Stimulated activated CD4-positive, alpha-beta T cell treated with anti-CD3 and anti-CD28 coated beads, TNF-alpha, amount 100 ng/mL, for 4 hours (primary cell): ENCODE measurements at places on chromosomes 3 and 15.

GRCh38 chr15:72947709-72948108 is 104.6 kb upstream of the NEO1 start:
- DNase-seq: no peak

- no peak for DNase-seq
These were observed 10.7 kb downstream of the GCNT3 start for GRCh38 chr15:59622289-59622688.

- DNase-seq: no peak
These were observed 200.8 kb downstream of the SUCLG2 start for GRCh38 chr3:67453628-67454027.

DNA sequence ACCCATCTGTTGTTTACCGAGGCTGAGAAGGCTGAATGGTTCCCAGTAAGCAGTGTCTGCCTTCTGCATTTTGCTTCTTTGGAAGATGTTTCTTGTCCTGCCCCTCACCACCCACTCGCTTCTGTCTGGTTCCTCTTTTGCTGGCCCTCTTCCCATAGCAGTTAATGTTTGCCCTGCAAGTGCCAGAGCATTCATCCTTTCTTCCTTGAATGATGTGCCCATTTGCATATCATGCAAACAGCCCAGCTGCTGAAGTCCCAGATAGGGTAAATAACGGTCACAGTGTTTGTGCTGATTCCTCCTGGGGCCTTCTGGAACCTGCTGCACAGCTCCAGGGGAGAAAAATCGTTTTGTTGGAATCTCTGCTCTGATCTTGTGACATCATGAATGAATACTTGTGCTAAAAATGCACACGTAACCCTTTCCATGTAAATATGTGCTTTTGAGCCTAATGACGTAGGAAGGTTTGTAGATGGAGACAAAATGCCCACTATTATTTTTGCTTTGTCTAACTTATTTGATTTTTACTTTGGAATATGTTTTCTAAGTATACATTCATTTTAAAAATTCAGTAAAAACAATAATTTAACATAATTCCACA is 381.0 kb downstream of the SOX2 start:
- DNase-seq: no peak

- DNase-seq: no peak
These were observed 45.1 kb downstream of the COLQ start for GRCh38 chr3:15476378-15476777.

- DNase-seq: no peak
These were observed 28.8 kb upstream of the SHC4 start for GRCh38 chr15:48992545-48992944.

DNA sequence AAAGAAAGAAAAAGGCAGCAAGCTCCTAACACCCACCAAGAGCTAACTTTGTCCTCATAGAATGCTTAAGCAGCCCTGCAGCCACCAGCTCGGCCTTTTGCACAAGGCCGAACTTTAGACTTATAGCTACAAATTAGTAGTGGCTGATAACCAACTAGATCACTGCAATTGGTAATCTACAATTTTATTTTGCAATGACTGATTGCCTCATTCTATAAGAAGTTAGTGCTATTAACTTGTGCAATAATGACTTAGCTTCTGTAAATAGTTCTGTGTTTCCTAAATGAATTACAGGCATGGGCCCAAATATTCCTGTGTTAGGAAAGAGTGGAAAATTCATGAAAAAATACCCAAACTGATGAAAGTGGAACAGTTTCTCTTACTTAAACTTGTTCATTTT is 284.8 kb upstream of the CFAP20DC start:
- no peak for DNase-seq

DNA sequence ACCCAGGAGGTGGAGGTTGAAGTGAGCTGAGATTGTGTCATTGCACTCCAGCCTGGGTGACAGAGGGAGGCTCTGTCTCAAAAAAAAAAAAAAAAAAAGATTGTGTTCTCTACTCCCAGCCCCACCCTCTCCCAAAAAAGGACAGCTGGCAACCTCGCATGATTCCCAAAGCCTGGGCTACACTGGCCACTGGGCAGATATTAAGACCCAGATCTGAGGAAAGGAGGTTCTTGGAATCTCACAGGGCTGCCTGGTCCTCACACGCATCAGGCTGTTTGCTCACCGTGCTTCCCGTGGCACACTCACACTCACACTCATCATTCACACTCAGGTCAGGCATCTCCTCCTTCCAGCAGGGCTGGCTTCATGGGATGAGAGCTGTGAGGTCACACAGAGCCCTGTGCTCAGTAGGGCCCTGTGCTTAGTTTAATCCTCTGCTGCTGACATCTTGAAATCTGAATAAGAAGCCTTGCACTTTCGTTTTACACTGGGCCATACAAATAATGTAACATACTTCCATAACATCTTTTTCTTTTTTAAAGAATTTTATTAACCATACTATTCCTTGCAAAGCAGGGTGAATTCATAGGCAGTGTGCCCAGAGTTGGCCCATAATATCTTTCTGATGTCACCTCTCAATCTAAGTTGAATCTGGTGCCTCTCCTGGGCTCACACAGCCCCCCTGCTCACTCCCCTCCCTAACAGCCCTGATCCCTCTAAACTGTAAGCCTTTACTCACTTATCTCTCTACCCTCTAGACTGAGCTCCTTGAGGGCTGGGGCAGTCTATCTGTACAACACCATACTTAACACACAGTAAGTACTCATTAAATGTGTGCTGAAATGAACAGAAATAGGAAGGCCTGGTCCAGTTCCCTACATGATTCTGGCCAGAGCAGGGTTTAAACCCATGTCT is 50.2 kb upstream of the C15orf39 start:
- DNase-seq: no peak

DNA sequence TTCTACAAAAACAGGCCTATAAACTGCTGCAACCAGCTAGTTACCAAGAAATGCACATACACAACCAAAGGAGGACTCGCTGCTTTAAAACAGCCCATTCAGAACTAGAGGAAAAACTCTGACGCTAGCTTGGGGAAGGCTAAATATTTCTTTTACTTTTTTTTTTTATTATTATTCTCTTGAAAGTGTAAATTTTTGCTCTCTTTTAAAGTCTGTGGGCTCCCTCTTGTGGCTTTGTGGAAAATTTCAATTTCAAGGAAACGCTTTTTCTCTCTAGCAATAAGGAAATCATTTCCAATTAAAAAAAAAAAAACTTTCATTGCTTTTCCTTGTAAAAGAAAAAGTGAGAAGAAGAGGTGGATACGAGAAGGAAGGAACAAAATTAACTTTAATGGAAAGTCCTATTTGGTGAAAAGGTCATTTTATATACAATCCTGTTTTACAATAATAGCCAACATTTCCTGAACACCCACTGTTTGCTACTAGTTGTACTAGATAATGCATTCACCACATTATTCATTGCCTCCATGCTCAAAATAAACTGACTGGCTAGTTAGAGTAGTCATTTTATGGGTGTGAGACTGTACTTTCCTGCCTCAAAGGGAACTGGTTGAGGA is 51.2 kb upstream of the SAMMSON start:
- no peak for DNase-seq

- DNase-seq: no peak
These were observed 133.7 kb downstream of the AGBL1 start for GRCh38 chr15:86213420-86213819.
